ENCODE measurements at places on chromosomes 12 and 14.
A peak's percentile ranks its signal among the peaks of the same experiment; 100 is the strongest.

GRCh38 chr14:104689109-104689880 lies at the start of gene INF2:
INF2 (plus strand) TSS chr14:104689618; CDS start chr14:104701366, 11,748 bp downstream.
- no peaks in the 10 kb centered on the region for H3K27me3 ChIP-seq
- H3K4me3 ChIP-seq = peak within 1 kb of the TSS; percentile 67
- no peaks in the 10 kb centered on the region for H3K36me3 ChIP-seq
- peaks cover 20% of the 10 kb centered on the region for H3K4me1 ChIP-seq

DNA sequence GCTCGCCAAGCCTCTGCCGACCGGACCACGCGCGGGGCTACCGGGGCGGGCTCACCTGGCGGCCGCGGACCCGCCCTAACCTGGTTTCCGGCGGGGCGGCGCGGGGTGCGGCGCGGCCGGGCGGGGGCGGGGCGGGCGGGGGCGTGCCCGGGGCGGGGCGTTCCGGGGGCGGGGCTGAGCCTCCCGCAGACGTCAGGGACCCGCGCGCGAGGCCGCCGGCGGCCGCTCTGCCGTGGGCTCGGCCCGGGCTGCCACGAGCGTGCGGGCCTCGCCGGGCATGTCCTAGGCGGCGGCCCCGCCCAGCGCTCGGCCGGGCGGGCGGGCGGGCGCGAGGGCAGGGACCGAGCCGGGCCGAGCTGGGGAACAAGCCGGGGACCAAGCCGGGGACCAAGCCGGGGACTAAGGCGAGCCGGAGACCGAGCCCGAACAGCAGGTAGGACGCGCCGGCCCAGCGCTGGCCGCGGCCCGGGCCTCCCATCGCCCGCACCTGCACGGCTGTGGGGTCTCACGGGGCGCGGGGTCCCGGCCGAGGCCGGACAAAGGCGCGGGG lies at the start of gene CEP170B:
CEP170B (plus strand) TSS at position 188 of the 550 bp plus-strand sequence. CDS start 3,183 bp downstream, outside the sequence.
- H3K36me3 ChIP-seq = no peaks in the 10 kb centered on the region
- peaks cover 14% of the 10 kb centered on the region for H3K4me1 ChIP-seq
- peak within 1 kb of the TSS; percentile 85 for H3K27ac ChIP-seq

- H3K4me1 ChIP-seq = peaks cover 6% of the 10 kb centered on the region
- H3K27ac ChIP-seq = no peak overlapping the region
- DNase-seq = no peak
- H3K27me3 ChIP-seq = no peaks in the 10 kb centered on the region
- H3K36me3 ChIP-seq = no peaks in the 10 kb centered on the region
- H3K4me3 ChIP-seq = no peak overlapping the region
These were observed 8.8 kb downstream of the PLXNC1 start for GRCh38 chr12:94157181-94157580.

GRCh38 chr12:22064968-22065367 lies 18.9 kb downstream of the CMAS start:
- no peak for DNase-seq
- H3K4me3 ChIP-seq = no peak overlapping the region
- H3K4me1 ChIP-seq = no peaks in the 10 kb centered on the region
- no peak overlapping the region for H3K27ac ChIP-seq
- H3K36me3 ChIP-seq = no peaks in the 10 kb centered on the region
- no peaks in the 10 kb centered on the region for H3K27me3 ChIP-seq

- no peaks in the 10 kb centered on the region for H3K36me3 ChIP-seq
- no peaks in the 10 kb centered on the region for H3K4me1 ChIP-seq
- H3K4me3 ChIP-seq = no peak overlapping the region
- H3K27me3 ChIP-seq = no peaks in the 10 kb centered on the region
- DNase-seq = no peak
These were observed 23.7 kb upstream of the SLC2A3 start for GRCh38 chr12:7959701-7960121.

DNA sequence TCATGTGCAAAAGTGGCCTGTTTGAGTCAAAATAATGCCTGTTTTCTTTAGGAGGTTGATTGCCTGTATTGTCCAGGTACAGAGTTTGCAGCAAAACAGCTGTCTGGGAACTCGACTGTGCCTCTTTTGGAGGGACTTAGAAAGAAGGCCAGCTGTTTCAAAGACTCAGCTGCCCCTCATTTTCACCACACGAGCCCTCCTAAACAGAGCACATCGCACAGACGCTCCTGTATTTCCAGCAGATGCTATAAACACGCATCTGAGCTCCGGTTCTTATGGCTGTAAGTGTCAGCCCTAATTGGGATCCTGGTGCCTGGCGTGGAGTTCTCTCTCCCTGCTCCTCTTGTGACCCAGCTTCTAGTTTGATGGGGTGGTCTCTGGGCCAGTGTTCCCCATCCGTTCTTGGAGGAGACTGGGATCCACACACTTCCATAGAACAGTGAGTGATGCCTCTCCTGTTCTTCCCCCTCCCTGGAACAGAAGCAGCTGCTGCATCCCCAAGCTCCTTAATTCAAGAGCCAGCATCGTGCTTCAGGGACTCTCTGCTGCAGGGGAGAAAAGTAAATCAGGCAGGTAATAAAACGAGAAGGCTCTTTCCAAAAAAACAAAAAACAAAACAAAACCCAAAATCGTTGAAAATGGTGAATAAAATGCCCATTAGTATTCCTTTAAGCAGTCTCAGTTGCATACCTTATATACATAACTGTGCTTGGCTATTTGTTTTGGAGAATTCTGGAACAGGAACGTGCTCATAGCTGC lies 269.0 kb downstream of the SLC15A4 start:
- H3K4me1 ChIP-seq = no peaks in the 10 kb centered on the region
- no peak overlapping the region for H3K27ac ChIP-seq
- no peak overlapping the region for H3K4me3 ChIP-seq
- no peaks in the 10 kb centered on the region for H3K36me3 ChIP-seq
- no peaks in the 10 kb centered on the region for H3K27me3 ChIP-seq

DNA sequence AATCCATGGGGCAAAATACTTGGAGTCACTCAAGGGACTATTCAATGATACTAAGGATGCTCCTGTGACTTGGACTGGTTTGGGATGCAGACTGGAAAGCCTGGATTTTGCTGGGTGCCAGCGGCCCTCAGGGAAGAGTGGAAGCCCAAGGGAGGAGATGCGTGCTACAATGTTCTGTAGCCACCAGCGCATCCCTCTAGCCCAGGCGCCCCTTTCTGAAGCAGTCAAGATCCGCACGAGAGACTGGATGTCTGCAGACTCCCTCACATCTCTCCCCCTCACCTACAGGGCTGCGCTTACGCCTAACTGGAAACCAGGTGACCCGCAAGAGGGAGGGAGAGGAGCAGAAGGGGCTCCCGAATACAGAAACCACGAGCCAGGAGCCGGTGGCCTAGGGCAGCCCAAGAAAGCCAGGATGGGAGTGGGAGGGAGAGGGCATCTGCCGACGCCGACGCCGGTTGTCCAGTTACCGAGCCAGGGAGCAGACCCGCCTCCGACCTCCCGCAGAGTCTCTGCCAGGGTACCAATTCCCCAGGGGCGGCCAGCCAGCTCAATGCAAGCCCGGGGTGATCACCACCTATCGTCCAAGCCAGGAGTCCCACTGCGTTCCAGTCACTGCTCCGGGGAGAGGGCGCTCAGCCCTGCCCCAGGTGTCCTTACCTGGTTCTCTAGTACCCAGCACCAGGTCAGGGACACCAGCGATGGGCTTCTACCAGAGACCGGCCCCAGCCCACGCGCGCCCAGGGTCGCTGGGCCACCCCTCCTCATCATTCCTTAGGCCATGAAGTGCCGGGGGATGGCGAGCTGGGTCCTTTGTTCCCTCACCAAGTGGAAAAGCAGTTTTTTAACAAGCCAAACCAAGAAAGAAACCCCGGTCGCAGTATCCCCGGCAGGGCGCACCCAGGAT lies 1.2 kb downstream of the NTN4 start:
- H3K4me1 ChIP-seq = peaks cover 17% of the 10 kb centered on the region
- H3K4me3 ChIP-seq = peak overlapping the region; percentile 72
- H3K36me3 ChIP-seq = no peaks in the 10 kb centered on the region
- H3K27me3 ChIP-seq = no peaks in the 10 kb centered on the region
- peak; percentile 61 for DNase-seq

GRCh38 chr12:117313926-117314325 lies 47.5 kb downstream of the NOS1 start:
- no peaks in the 10 kb centered on the region for H3K27me3 ChIP-seq
- DNase-seq = no peak
- H3K27ac ChIP-seq = no peak overlapping the region
- H3K36me3 ChIP-seq = no peaks in the 10 kb centered on the region
- H3K4me1 ChIP-seq = no peaks in the 10 kb centered on the region
- H3K4me3 ChIP-seq = no peak overlapping the region

DNA sequence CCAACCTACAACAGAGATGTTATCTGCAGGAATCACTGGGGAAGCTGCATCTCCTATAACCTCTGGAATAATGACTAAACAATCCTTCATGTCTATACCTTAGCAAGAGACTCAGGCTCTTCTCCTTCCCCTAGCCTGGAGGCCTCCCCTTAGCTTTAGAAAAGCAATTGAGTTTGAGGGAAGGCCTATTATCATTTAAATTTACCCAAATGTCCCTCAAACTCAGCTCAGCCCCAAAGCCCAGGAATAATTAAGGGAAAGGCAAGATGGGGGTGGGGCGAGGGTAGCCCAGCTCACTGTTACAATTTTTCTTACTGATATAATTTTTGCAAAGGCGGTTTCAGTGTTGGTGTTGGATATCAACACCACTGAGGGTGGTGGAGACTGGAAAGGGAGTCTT lies 151.4 kb upstream of the EEA1 start:
- no peaks in the 10 kb centered on the region for H3K36me3 ChIP-seq
- DNase-seq = no peak
- no peak overlapping the region for H3K27ac ChIP-seq
- no peaks in the 10 kb centered on the region for H3K27me3 ChIP-seq

Data from pancreas (tissue), 10 donors.